ENCODE measurements at places on chromosomes 7 and 10. TPM values are rescaled to one million over a fixed set of nuclear protein-coding genes. Genes with fewer than 3 reads are reported as not detected.

GRCh38 chr10:112913661-112914287, 36.3 kb upstream of the TCF7L2 start:
- DNase-seq: no peak

- DNase-seq: no peak
Measured at GRCh38 chr10:31808258-31809218, 120.1 kb downstream of the ARHGAP12 start.

DNA sequence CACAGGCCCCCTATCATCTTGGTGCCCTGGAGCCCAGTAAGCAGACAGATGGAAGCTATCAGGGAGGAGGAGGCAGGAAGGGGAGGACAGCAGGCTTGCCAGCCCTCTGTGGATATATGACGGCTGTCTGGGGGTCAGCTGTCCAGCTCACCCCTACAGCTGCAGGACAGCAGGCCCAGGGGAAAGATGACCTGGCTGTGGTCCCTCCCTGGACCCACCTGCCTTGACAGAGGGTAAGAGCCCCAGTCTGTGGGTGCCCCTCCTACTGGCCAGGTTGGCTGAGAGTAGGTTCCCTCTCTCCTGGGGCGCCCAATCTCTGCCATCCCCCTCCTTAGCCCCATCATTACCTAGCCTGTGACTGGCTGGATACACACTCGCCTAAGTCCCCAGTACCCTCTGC, 62.5 kb downstream of the C10orf143 start:
- DNase-seq: no peak

GRCh38 chr10:13146379-13146778, 15.0 kb upstream of the MCM10 start:
- DNase-seq: no peak

GRCh38 chr7:5533821-5534367, 110.3 kb upstream of the TNRC18 start:
- no peak for DNase-seq

DNA sequence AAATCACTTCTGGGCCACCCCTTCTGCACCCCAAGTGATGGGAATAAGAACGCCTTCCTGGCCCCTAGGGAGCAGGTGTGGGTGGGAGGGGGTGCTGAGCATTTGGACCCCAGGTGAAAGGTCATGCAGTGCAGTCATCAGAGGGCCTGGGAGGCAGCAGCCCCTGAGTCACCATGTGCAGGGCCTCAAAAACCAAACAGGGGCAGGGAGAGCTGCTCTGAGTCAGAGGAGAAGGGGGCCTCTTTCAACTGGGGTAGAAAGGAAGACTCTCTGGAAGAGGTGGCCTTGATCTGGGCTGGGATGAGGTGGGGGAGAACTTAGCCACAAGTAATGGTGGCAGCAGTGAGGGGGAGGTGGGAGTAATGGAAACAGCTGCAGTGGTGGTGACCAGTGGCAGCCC, 164.3 kb downstream of the BUB3 start:
- no peak for DNase-seq

- no peak for DNase-seq
Measured at GRCh38 chr10:118259288-118259906, 82.7 kb downstream of the FAM204A start.

- DNase-seq: no peak
Measured at GRCh38 chr10:103793429-103793828, 61.9 kb downstream of the SH3PXD2A start.

GRCh38 chr7:10471280-10472058, 502.2 kb upstream of the PHF14 start:
- no peak for DNase-seq

Gene ODAD2
- 1.3 TPM for total RNA-seq

Gene CDC14C
- not detected for total RNA-seq

Gene SRRT
- total RNA-seq: 67.9 TPM

Gene EEPD1
- total RNA-seq: 8.7 TPM

Gene MRLN
- not detected for total RNA-seq
